ENCODE measurements at places on chromosomes 3 and 15.
A peak's percentile ranks its signal among the peaks of the same experiment; 100 is the strongest.

DNA sequence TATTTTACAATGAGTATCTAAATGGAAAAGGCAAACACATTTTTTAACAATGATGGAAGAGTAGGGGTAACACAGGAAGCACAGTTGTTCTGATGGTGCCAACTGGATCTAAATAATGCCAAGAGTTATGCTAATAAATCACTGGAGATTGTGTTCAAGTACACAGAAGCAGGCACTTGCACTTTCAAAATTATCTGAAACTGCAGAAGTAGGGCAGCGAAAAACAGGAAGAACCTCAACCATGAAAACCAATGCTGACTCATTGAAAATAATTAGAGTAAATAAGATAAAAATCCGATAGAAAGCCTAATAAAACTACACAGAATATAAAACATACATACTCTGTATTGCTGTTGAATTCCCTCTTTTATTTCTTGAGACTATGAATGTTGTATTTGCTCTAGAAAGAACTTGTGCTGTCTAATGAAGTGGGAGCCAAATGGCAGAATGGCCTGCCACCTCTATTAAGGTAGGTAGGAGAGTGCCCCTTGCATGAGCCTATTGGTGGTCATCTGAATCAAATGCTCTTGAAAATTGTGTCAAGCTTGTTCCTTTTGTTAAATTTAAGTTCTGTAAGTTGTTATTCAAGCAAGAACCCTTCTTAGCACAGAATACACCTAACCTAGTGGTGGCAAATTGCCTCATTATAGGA is 93.7 kb downstream of the ABI3BP start:
- DNase-seq, result no peak

- DNase-seq, result peak; percentile 73
Observed at GRCh38 chr15:51982013-51982769, 10.6 kb upstream of the LEO1 start.

GRCh38 chr15:24756101-24756500 is 80.5 kb downstream of the NPAP1 start:
- DNase-seq, result no peak

GRCh38 chr15:32889214-32889613 is 171.4 kb downstream of the GREM1 start:
- no peak for DNase-seq
